ENCODE measurements at places on chromosomes 7 and 10.

GRCh38 chr7:32948202-32948601 lies 9.0 kb upstream of the FKBP9 start:
- no peak for DNase-seq

- no peak for DNase-seq
These were observed 172.5 kb downstream of the PRKAG2 start for GRCh38 chr7:151704299-151704959.

DNA sequence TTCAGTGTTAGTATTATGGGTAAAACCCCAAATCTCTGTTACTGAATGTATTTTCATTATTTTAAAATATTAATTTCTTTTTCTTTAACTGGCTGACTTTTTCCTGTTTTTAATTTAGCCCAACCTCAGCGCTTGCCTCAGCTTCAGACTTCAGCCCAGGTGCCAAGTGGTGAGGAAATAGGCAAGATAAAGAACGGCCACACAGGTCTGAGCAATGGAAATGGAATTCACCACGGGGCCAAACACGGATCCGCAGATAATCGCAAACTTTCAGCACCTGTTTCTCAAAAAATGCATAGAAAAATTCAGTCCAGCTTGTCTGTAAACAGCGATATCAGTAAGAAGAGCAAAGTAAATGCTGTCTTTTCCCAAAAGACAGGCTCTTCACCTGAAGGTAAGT lies 57.5 kb downstream of the MDFIC start:
- DNase-seq = no peak

DNA sequence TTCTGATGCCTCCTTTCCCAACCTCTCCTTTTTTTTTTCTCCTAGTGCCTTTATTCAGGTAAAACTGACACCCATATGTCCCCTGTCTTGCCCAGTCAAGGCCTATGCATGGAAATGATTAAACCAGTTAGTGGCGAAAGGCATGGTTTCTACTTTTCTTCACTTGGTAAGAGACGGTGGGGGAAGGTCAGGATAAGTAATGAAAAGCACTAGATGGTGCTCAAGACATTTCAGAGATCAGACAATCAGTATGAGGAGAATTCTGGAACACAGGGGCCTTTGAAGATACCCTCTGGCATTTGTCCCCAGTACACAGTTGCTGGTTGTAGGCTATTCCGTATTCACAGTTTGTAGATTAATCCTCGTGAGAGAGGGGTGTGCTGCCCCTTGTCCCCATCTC lies 121.2 kb downstream of the RTKN2 start:
- DNase-seq = no peak

DNA sequence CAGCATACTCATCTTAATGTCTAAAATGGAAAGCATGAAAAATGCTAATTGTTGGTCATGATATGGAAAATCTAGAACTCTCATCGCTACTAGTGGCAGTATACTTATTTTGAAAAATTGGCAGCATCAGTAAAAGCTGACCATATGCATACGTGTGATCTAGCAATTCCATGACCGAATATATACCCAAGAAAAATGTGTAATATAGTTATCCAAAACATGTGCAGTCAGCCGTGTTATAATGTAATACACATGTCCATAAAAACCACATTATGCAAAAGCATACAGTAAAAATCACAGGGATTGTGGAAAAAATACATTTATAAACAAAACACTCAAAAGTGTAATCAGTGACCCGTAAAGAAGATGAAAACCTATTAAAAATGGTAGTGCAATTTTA lies 439.0 kb downstream of the SH2D4B start:
- no peak for DNase-seq

GRCh38 chr7:155222061-155222460 lies 75.6 kb upstream of the INSIG1 start:
- no peak for DNase-seq

DNA sequence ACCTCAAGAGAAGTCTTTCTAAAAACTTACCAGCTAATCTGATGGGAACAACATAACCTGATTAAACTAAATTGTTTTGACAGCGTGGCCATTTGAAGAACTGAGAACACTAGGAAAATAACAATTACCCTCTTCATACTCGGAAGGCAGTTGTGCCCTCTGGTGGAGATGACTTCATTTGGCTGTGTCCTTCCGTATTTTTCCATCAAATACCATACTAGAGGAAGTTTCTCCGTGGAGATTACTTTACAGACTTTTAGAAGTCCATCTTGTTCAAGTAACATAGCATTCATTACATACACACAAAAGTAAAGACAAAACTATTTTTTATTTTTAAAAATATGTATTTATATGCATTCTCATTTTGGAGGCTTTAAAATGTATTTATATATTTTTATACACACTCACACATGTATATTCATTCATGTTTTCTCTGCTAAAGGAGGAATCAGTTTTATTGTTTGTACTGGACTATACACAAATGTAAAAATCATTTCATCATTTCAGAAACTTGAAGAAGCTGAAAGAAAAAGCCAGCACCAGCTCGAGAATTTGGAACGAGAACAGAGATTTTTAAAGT lies 25.2 kb downstream of the SMNDC1 start:
- peak; percentile 37 for DNase-seq

DNA sequence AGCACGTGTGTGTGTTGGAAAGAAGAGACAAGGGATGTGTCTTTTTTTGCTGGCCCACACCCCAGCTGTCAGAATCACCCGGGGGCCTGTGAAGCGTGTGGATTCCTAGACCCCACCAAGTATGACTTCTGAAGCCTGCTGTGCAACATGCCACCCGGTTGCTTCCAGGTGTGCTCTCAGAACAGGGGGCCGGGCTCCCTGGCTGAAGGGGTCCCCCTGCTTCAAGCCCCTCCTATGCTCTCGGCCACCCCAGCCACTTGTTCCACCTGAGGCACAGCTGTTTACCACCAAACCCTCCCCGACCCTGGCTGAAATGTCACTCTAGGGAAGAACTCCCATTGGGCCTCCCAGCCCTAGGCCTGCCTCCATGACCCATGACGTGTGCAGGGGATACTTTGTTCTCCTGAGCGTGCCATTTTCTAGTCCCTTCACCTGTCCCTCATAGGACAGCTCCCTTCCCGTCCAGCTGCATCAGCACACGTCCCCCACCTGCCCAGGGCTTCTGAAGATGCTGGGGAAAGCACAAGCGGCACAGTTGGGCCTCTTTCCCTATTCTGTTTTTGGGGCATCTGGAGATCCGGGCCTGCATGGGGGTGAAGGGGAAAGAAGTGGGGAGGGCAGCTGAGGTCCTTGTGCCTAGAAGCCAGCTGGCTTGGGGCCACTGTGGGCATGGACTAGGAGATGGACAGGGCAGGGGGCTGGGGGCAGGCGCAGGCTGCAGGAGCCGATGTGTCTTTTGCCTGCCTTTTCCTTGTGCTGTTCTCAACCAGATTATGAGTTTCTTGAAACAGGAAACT lies 33.3 kb downstream of the CRHR2 start:
- DNase-seq = no peak

DNA sequence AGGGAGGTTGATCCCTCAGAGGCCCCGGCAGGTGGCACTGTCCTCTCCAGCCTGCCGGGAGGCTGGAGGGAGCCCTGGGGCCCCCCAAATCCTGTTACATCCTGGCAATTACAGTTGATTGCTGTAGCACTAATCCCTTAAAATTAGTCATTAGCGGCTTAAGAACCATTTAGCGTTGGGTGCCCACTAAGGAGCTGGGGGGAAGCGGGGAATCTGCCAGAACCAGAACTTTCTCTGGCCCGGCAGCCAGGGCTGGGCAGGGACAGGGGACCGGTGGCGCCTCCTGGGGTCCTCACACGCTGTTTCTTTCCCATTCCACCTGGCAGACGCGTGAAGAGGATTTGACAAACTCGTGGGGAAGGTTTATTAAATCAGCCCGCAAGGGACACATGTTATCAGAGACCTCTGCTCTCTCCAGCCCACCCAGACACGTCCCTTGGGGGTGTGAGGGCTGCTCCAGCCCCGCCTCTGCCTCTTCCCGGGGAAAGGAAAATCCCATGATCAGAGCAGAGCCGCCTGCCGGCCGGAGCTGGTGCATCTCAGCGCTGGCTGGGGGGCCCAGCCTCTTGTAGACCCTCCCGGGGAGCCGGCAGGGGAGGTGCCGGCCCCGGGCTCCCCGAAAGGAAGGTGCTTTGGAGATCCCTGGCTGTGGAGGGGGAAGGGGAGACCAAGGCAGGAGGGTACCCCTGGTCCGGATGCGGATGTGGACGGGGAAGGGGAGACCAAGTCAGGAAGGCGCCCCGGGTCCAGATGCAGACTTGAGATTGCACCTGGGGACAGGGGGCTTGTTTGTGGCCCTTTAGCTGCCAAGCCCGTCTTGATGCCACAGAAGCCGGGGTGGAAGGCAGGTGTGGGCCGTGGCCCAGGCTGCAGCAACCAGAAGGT lies 142.7 kb downstream of the ELFN1 start:
- peak; percentile 65 for DNase-seq

DNA sequence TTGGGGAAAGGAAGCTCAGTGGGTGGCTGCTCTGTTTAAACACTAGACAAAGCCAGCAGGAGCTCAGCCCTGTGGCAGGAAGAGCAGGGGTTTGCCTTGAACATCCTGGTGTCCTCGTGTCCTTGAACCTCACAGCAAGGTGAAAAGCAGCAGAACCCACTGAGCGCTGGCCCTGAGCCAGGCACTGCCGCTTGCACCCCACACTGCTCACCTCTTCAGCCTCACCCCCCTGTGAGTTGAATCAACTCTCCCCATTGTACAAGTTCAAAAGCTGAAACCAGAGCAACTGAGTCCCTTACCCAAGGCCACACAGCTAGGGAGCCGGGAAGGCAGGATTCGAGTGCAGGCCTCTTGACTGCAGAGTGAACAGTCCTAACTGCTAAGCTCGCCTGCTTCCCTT lies 32.0 kb downstream of the SLC29A3 start:
- no peak for DNase-seq

GRCh38 chr10:49735848-49736563 lies 26.1 kb downstream of the OGDHL start:
- no peak for DNase-seq

- DNase-seq = no peak
These were observed 2.9 kb upstream of the IGFBP1 start for GRCh38 chr7:45885264-45885882.

DNA sequence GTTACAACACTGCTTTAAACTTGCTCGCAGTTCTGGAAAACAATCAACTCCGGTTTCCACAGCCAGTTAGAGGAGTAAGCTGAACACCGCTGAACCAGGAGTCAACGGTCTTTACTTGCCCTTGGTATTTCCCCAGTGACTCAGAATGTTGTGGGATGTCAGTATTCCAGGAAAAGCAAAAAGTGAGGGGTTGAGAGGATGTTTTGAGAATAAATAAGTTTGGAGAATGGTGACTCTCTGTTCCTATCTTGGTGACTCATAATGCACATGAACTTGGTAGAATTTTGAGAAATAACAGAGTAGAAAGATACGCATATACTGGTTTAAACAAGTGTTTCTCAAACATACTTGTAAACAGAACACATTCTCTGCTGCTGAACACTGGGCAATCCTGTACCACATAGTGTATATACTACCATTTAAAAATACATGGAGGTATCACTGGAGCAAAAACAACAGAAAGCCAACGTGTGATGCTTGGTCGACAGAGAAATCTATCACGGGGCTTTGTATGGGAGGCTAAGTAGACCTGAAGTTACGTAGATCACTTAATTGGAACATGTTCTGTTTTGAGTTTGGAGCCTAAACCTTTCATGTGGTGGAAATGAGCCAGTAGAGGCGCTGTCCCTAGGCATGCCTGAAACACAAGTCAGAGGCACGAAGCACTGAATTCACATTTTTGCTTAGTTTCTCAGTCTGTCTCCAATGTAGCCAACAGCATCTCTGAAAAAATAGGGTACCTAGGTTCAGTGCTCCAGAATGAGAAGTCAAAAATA lies 534.3 kb downstream of the PARD3 start:
- no peak for DNase-seq

DNA sequence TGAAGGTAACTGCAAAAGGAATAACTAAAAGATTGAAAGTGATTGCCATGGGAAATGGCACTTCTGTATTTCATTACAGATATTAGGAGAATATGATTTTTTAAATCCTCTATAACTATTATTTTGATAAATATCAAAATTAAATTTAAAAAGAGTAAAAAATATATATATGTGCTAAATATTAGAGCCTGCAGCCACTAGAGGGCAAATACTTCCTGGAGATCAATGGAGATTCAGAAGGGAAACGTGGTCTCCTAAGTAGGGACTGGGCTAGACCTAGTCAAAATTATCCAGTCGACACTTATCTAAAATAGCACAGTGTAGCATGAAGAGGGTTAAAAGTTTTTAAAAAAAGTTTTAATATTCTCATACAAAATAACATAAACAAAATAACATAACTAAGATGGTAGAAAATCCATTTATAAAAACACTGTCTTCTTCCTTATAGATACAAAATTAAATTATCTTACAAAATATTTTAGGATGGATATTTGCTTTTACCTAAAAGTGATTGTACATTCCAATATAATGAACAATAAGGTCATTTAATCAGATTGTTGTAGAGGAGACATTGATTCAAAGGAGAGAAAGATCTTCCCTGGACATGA lies 434.3 kb downstream of the MDFIC start:
- no peak for DNase-seq

- no peak for DNase-seq
These were observed 137.0 kb downstream of the RAMP3 start for GRCh38 chr7:45294559-45294958.

GRCh38 chr10:88788924-88789323 lies 13.6 kb upstream of the LIPM start:
- DNase-seq = no peak

DNA sequence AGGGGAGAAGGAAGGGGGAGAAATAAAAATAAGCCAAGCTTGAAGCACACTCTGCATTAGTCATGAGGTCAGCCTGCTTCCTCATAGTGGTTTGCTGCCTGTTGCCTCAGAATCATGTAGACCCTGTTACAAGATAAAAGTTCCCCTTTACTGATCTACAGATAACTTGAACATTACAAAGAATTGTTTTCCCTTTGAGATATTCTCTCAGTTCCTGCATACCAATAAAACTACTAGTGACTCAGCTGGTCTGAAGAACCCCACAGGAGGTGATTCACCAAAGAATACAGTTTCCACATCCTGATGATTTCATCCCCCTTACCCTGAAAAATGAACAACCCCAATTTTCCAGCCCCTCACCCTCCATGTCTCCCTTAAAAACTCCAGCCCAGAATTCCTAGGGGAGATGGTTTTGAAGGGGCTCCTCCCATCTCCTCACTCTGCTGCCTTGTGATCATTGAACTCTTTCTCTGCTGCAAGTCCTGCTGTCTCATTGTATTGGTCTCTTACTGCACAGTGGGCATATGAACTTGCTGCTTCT lies 31.5 kb upstream of the NRP1 start:
- no peak for DNase-seq

All from ELF-1 (cell line).